ENCODE measurements at places on chromosomes 4 and X.

GRCh38 chr4:122992641-122993040, 70.2 kb upstream of the NUDT6 start:
- no peak for DNase-seq

- no peak for DNase-seq
Observed at GRCh38 chrX:12153741-12154140, 15.5 kb downstream of the FRMPD4 start.

GRCh38 chr4:6928081-6928480, 18.5 kb downstream of the TBC1D14 start:
- DNase-seq, result no peak

GRCh38 chr4:137614491-137614890, 82.2 kb upstream of the PCDH18 start:
- DNase-seq, result no peak

- DNase-seq, result no peak
Observed at GRCh38 chr4:13783800-13784411, 156.4 kb upstream of the BOD1L1 start.

Measured in activated CD8-positive, alpha-beta memory T cell treated with anti-CD3 and anti-CD28 coated beads for 1 hour (primary cell).